ENCODE measurements at places on chromosomes 7 and 10.

DNA sequence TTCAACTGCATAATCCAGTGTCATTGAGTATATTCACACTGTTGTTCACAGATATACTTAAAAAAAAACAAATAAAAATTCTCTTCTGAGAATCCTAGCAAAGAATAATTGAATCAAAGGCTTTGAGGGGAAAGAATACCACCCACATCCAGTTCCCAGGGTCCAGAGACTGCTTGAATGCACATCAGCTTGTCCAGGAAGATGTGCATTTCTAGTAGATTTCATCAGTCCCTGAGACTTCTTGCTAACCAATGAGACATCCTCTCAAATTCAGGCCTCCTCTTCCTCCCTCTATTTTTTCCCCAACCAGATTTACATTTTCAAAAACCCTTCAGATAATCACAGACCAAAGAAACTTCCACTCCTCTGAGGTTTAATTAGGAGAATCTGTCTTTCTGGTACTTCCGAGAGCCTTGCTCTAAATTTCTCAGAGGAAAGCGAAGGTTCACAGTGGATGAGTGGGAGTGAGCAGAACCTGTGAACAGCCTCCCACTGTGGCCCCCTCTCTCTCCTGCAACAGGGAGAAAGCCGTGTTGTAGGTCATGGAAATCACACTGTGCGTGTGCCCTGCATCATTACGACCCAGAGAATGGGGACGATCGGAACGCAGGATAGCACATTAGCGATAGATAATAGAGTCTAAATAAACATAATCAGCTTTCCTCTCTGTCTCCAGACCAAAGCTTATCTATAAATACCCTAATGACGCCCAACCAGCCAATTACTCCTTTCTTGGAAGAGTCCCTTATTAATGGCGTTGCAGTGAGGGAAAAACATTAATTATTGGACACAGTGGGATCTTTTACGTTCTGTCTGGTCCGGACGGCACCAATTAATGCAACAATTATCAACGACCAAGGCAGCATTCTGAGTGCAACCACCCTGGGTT, 212.5 kb downstream of the EMX2 start:
- DNase-seq = no peak

- no peak for DNase-seq
Measured at GRCh38 chr7:106964466-106964865, 80.0 kb upstream of the PRKAR2B start.

DNA sequence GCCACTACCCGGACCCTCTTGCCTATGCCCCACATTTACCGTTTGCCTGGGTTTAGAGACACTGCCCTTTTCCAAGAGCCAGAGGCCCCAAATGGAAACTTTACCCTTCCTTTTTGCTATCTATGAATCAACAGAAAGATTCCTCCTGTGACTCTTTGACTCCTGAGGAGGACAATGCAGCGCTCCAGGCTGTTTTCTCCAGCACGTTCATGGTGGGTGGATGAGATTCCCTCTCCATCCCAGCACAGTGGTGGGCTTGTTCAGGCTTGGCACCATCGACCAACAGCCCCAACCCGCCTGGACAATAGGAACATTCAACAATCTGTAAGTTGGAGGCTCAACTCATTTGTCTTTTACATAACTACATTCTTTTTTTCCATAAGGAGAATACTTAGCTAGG, 55.9 kb downstream of the DLD start:
- DNase-seq = no peak

DNA sequence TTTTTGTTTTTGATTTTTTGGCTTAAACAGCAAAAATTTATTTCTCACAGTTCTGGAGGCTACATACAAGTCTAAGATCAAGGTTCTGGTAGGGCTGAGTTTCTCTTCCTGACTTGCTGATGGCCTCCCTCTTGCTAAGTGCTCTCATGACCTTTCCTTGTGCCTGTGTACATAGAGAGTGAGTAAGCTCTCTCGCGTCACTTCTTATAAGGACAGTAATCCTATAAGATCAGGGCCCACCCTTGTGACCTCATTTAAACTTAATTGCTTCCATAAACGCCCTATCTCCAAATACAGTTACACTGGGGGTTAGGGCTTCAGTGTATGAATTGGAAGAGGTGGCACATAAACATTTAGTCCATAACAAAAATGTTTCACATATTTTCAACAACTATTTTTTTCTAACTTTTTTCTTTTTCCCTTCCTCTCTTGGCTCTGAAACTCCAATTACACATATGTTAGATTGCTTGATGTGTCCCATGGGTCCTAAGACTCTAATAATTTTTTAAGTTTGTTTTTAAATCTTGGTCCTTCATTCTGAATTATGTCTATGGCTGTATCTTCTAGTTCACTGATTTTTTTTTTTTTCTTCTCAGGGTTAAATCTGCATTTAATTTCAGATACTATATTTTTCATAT, 149.8 kb downstream of the HBP1 start:
- no peak for DNase-seq

DNA sequence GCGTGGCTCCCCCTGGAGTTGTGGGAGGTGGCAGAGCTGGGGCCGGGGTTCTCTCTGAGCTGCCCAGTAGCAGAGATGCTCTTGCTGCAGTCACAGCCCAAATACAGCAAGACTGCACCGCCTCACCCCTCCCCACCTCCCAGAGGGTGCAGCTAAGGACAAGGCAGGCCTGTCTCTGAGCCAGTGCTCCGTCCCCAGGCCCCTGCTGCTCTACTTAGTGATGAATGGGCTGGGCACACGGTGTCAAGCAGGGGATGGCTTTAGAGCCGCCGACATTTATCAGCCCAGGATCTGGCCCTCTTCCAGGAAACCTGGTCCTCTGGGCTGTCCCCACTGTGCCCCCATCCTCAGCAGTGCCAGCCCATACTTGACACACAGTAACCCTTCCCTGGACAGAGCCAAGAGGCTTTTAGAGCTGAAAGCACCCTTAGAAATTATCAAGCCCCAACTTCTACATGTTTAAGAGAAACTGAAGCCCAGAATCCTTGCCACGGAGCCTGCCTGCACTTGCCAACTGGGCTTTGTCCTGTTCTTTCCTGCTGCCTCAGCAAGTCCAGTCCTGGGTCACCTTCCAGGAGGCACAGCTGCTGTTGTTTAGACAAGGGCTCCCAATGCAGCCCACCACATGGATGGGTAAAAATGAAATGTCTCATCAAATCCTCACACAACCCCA, 137.1 kb upstream of the UNC5B start:
- no peak for DNase-seq

GRCh38 chr7:130956417-130957136, 222.6 kb upstream of the KLF14 start:
- no peak for DNase-seq
